COR-L47 (cell line): ENCODE measurements at places on chromosomes 6 and 20.
A peak's percentile ranks its signal among the peaks of the same experiment; 100 is the strongest.

GRCh38 chr6:156905801-156906200, 128.6 kb downstream of the ARID1B start:
- DNase-seq: no peak

DNA sequence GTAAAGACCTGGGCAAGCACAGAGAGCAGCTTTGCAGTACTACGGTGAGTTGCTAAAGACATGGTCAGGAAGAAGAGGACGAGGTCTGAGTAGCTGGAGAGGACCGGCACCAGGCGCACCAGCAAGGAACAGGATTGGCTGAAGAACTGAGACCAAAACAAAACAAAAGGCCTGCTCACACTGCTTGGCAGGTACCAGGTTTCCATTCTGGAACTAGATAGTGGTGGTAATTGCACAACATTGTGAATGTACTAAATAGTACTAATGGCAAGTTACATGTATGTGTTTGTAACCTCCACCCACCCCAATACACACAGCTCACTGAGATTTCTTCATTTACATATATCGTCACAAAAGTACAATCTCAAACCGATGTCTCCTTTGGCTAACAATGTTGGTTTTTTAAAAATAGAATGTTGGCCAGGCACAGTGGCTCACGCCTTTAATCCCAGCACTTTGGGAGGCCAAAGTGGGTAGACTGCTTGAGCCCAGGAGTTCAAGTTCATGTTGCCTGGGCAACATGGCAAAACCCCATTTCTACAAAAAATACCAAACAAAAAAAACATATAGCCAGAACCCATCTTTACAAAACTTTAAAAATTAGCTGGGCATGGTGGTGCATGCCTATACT, 32.5 kb upstream of the LYRM2 start:
- DNase-seq: no peak

GRCh38 chr20:44023515-44024371, 109.1 kb downstream of the TOX2 start:
- DNase-seq: no peak

GRCh38 chr20:31680286-31681127, 42.2 kb downstream of the BCL2L1 start:
- no peak for DNase-seq

GRCh38 chr6:17277256-17277655, 3.9 kb upstream of the RBM24 start:
- no peak for DNase-seq

DNA sequence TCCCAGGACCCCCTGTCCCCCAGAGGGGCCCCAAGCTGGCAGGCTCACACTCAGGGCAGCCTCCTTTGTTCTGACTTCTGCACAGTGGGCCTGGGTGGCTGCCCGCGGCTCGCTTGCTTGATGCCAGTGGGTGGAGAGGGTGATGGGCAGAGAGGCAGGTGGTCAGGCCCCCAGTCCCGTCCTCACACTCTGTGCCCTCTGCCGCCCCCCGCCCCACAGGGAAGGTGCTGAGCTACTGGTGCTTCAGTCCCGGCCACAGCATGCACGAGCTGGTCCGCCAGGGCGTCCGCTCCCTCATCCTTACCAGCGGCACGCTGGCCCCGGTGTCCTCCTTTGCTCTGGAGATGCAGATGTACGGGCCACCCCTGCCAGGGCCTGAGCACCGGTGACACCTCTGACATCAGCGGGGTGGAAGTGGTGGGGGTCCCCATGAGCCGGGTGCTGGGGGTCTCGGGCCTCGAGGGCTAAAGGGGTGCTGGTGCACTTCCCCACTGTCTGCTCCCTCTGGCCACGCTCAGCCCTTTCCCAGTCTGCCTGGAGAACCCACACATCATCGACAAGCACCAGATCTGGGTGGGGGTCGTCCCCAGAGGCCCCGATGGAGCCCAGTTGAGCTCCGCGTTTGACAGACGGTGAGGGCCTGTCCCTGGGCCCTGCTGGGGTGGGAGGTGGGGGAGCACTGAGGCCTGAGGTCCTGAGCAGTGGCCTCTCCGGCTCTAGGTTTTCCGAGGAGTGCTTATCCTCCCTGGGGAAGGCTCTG, 8.9 kb upstream of the TNFRSF6B start:
- DNase-seq: no peak

DNA sequence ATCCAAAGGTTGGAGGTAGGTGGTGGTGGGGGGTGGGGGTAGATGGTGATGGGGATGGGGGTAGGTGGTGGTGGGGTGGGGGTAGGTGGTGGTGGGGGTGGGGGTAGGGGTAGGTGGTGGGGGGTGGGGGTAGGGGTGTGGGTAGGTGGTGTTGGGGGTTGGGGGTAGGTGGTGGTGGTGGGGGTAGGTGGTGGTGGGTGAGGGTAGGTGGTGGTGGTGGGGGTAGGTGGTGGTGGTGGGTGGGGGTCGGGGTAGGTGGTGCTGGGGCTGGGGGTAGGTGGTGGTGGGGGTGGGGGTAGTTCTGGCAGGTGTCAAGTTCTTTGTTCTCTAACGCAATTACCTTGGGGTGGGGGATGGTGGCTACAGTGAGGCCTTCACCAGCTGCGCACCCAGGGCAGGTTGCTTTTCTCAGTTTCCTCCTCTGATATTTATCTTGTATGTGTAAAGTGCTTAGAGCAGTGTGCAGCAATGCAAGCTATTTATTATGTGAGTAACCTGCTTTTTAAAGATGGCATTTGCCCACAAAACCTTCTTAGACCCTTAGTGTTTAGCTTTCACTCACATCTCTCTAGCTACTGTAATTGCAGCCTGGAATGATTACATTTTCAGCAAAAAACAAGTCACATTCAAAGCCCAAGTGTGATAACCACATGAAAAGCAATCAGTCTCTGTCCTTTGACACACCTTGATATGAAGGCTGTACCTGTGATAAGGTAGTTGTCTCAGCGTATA, 8.2 kb upstream of the CCDC167 start:
- DNase-seq: no peak

GRCh38 chr6:28988536-28989311, 16.4 kb downstream of the ZNF311 start:
- no peak for DNase-seq

- DNase-seq: no peak
These were observed 11.5 kb downstream of the TREML4 start for GRCh38 chr6:41239467-41240159.

DNA sequence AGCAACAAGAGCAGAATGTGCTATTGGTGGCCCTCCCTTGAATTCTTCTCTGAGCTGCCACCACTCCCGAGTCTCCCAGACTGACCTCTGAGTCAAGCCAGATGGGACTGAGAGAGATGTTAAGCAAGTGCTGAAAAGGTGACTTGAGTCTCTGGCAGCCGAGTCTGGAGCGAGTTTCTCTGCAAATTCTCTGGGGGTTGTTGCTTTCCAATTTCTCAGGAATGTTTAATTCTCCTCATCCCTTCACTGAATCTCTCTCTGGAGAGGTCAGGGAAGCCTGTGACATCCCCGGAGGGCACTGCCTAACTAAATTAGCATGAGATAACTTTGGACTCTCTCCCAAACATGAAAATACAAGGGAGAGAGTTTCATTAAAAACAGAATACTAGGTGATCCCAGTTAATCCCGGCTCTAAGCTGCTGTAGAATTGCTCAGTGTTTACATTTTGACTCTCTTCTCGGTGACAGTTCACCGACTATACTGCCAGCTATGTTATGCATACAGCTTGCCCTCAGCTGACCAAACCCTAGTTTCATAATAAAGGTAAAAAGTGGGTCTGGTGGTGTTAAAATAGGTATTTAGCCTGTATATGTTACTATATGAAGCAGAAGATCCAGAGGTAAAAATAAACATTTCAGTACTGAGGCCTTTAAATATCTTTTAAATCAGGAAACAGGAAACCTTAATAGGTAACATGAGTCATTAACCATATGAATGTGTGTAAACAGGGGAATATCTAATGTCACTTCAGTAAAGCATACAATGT, 157.9 kb downstream of the FOXC1 start:
- DNase-seq: no peak

DNA sequence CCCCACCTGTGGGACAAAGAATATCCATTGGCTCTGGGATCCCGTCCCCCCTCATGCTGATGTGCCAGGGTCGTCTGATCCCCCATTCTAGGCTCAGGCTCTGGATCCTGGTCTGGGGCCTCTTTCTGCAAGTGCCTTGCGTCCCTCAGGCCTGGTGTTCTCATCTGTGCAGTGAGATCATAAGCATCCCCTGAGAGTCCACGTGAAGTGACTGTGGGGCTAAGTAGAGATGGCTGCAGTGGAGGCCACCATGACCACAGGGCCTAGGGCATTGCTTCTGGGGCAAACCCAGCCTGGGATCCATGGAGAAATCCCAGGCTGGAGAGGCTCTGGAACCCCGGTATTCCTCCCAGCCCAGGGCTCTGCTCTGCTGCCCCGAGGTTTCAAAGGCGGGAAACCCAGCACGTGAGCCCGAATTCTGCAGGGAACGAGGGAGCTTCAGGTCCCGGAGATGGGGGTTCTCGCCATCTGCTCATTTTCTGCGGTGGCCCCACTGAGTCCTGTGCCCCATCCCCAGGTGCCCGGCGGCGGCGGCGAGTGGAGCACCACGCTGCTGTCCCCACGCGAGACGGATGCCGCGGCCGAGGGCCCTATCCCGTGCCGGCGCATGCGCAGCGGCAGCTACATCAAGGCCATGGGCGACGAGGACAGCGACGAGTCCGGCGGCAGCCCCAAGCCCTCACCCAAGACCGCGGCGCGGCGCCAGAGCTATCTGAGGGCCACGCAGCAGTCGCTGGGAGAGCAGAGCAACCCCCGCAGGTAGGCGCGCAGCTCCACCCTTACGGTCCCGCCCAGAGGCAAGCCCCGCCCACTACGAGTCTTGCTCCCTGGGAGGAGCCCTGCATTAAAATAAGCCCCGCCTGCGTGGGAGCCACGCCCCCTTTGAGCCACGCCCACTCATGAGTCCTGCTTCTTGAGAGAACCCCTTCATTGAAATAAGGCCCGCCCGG, 105.5 kb upstream of the MYL9 start:
- DNase-seq: peak; percentile 68

GRCh38 chr20:1663917-1664316, 6.3 kb upstream of the SIRPG start:
- DNase-seq: no peak

DNA sequence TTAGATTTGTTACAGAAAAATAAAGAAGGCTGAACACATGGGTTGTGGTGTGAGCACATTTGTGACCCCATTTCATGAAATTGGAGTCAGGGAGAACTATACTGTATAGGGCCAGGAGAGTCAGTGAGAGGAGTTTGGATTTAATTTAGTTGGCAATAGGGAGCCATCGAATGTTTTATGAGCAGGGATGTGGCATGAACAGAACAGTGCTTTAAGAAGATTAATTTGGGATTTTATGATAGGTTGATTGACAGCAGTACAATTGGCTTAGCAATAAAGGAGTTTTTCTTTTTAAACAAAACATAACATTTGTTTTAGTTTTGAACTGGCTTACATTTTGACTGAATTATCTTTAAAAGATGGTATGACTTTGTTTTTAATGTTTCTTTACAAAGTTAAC, 105.6 kb upstream of the GLP1R start:
- DNase-seq: no peak

- DNase-seq: no peak
These were observed 39.5 kb downstream of the ID4 start for GRCh38 chr6:19876672-19877071.

GRCh38 chr6:107709341-107709740, 114.8 kb downstream of the SCML4 start:
- no peak for DNase-seq

- DNase-seq: no peak
These were observed 31.3 kb downstream of the TRMT11 start for GRCh38 chr6:126017668-126018067.

- peak; percentile 74 for DNase-seq
These were observed 1729.5 kb downstream of the GRIK2 start for GRCh38 chr6:103122766-103123601.

GRCh38 chr20:34581341-34582184, 23.0 kb downstream of the MAP1LC3A start:
- no peak for DNase-seq

DNA sequence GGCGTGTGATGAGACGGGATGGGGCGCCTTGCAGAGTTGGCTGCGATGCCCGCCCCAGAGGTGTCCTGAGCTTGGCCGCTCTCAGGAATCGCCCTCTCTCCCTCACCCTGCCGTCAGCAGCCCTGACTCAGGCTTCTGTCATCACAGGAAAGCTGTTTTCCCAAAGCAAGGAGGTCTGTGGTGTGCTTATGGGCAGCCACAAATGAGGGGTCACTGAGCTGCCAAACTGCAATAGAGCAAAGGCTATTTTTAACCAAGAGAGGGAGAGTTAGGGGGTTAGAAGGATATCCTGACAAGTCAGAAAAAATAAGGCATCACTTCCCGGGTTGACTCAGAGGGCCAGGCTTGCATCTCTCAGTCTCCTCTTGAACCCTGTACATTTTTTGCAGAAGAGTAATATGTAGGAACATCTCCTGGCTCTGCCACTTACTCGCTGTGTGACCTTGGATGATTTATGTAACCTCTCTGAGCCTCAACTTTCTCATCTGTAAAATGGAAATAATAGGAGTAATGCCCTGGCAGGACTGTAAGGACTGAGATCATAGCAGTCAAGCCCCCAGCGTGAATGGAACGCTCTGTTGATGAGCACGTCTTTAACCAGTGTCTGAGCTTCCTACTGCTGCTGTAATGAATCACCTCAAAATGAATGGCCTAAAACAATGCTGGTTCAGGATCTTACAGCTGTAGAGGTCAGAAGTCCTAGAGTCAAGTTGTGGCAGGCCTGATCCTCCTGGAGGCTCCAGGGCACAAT, 181.9 kb downstream of the NFATC2 start:
- no peak for DNase-seq

DNA sequence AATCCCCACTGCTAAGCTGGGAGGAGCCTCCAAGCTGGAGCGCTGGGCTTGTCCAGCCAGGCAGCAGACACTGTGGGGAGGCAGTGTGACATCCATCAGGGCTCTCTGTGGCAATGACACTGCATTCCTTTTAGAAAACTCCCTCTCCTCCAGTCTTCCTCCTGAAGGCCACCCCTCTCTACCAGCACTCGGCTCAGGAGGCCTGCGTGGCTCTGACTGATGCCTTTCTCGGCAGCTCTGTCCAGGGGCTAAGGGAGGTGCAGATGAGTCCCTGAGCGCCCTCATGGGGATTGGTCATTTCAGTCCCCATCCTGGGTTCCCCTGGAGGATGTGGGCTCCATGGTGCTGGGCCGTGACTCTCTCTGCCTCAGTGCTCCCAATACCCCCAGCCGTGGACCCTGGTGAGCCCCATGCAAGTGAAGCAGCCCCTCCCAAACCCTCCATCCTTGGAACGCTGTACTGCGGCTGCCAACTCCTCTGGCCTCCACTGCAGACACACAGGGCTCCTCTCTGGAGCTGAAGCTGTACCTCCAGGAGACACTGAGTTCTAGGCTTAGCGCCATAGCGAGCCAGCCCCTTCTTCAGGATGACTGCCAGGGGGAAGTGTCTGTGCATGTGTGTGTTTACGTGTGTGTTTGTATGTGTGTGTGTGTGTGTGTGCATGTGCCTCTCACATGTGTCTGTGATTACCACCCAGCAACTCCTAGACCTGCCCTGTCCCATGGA, 209.6 kb downstream of the ERMARD start:
- no peak for DNase-seq

- no peak for DNase-seq
These were observed 65.1 kb upstream of the PLEKHG1 start for GRCh38 chr6:150534553-150534952.

DNA sequence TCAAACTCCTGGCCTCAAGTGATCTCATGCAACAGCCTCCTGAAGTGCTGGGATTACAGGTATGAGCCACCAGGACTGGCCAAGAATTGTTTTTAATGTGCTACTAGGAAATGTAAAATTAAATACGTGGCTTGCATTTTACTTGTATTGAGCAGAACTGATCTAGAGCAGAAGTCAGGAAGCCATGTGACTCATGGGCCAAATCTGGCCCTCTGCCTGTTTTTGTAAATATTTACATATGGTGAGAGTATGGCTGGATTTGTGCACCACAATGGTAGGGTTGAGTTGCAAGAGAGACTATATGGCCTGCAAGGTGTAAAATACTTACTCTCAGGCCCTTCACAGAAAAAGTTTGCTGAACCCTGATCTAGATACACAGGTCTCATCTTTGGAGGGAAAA, 75.8 kb downstream of the LAMP5 start:
- DNase-seq: no peak
